ENCODE measurements at places on chromosomes 2 and 18.

GRCh38 chr2:45748239-45748638 lies 96.8 kb downstream of the PRKCE start:
- DNase-seq, result no peak

- no peak for DNase-seq
Observed at GRCh38 chr2:70141212-70141901, 49.5 kb downstream of the C2orf42 start.

DNA sequence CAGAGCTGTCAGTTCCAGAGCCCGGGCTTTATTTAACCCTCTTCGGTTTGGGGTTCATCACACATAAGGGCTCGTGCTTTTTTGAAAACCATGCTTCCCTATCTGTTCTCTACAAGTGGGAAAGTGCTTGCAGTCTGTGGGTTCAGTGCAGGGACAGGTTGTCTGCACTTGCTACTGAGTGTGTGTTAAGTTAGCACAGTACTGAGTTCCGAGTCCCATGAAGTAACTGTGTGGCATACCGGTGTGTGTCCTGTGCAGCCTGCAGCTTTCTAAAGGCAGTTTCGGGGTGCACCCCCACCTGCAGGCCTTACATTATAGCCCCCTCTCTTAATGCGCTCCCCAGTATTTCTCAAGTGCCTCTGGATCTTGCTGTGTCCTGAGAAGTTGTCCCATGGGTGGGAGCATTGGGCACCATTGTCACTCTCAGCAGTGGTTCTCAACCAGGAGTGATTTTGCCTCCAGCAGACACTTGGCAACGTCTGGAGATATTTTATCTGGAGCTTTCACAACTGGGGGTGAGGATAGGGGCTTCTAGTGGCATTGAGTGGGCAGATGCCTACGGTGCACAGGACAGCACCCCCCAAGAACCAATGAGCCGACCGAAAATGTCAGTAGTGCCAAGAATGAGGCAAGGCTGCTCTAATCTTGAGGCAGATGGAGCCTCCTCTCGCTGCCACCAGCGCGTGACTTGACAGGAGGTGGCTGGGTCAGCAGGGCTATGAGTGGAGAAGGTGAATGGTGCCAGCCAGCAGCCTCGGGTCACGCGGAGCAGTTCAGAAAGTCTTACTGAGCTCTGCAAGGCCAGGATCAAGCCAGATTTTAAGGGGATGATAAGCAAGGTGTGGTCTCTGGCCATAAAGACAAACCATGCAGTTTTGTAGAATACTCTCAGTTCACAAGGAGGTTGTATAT lies 152.2 kb downstream of the SMAD7 start:
- peak; percentile 19 for DNase-seq

DNA sequence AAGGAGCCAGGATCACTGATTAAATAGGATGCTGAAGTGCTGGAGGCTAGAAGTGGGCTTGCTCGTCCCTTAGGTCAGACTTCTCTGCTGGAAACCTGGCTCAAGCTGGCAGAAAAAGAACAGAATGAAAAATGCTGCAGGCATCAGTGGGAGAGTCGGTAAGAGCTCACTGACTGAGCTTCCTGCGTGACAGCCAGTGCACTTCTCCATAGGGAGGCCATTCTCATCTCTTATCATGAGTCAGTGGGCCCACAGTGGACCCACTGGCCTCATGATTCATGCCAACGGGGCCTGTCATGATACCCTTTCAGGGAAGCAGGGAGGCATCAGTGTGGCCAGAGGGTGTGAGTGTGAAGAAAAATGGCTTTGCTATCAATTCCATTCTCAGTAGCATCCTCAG lies 498.2 kb downstream of the PTPRM start:
- DNase-seq, result no peak

DNA sequence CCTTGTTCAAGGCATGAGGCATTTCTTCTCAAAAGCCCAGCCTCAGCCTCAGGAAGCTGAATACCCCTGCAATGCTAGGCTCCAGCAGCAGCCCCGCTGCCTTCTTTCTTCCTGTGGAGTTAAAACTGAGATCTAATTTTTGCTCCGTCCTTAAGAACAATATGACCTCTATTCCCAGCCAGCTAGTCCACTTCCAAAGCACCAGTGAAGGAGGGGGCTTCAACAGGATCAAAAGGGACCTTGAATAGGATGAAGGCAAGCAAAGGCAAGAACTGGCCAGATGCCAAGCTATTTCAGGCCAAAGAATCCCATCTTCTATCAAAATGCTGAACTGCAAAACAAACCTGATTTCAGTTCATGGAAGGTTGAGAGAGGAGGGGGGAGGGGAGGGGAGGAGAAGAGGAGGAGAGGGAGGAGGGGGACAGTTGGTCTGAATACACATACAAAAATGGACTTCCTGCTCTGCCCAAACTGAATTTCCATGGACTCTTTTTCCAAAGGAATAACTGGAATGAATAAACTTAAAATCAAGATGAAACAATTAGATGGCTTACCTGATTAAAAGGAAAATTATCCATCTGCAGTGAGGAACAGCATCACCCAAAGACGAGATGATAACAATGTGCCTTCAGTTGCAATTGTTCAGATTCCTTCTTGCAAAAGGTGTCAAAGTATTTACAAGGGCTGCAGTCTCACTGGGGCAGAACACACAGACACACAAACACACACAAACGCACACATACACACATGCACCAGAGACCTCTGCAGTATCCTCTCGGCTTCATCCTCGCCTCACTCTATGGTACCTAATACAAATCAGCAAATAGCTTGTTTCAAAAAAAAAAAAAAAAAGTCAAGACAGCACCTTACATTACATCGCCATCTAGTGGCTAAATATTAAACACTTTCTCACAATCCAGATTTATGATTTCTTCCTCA lies at the start of gene SCN1A:
Gene SCN1A, minus strand, starts transcription at position 804 of the 939 bp plus-strand sequence. CDS start 54,399 bp downstream, outside the sequence.
- no peak for DNase-seq

GRCh38 chr2:219570194-219570923 lies 980 bp downstream of the OBSL1 start:
- peak; percentile 89 for DNase-seq

DNA sequence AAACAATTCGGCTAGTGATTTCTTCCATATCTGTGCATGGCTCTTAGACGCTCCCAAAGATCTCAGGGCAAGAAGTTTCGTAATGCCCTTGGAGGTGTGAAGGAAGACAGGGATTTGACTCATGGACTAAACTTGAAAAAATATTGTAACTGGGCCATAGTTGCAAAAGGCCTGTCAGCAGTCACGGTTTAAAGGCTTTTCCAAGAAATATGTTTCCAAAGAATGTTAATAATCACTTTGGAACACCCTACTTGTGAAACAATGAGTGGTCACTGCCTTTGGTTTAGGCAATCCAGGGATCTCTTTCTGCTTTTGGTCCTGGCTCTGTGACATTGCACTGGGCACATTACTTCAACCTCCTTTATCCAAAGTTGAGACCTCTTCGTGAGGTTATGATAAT lies 102.5 kb upstream of the RASGRP3 start:
- DNase-seq, result no peak

DNA sequence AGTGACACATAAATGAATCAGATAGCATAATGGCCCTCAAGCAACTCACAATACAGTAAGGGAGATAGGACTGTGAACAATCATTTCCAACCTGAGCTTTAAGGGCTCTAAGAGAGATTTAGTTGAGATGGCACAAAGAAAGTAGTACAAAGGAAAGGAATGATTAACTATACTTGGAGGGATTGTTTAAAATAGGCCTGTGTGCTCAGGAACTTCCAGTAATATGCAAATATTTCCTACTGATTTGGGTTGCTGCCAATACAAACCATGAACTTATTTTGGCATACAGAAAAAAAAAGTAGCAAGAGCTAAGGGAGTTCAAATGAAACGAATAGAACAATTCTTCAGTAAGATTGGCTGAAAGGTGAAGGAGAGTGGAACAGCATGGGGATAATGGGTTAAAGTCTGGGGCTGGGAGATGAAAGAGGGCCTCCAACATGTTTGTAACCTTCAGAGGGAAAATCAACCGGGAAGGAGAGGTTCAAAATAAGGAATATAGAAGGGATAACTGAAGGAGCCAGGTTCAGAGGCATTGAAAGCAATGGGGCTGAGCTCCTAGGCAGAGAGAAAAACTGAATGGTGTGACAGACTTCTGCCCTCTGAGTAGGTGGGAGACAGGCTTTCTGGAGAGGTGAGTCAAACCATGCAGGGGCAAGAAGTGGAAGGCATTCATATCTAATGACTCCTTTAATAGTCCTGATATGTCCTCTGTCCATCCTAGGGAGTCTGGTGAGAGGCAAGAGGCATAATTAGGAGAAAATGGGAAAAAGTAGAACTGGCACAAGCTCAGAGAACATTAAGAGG lies 83.5 kb downstream of the DNAH7 start:
- DNase-seq, result no peak

DNA sequence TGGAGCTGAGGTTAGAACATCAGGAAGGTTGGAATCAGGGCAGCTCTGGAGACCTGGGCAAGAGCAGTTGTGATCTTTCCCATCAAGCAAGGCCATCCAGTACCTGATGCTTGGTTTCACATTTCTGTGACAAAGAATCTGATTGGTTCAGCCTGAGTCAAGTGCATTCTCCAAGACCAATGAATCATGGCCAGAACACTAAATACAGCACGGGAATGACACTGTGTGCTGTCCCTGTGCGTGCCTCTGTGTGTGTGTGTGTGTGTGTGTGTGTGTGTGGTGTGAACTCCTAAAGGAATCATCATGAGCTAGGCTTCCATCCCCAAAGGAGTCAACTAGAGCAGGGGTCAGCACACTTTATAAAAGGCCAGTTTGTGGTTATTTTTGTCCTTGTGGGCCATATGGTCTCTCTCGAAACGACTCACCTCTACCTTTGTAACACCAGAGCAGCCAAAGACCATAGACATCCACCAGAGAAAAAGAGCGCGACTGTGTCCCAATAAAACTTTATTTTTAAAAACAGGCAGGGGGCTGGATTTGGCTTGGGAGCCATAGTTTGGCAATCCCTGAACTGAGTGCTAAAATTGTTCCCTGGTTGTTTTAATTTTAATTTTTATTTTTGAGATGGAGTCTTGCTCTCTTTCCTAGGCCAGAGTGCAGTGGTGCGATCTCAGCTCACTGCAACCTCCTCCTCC lies 99.7 kb downstream of the INHBB start:
- no peak for DNase-seq

- no peak for DNase-seq
Observed at GRCh38 chr18:58024139-58024538, 19.9 kb upstream of the NEDD4L start.

All from upper lobe of left lung (tissue), 6 donors.